ENCODE measurements at places on chromosomes 16 and 17. TPM values are rescaled to one million over a fixed set of nuclear protein-coding genes. Genes with fewer than 3 reads are reported as not detected.
A peak's percentile ranks its signal among the peaks of the same experiment; 100 is the strongest.

PRAC1 gene
- total RNA-seq: not detected

RFNG gene
- total RNA-seq: 26.5 TPM

CBX2 gene
- 90.0 TPM for total RNA-seq

TSPAN10 gene
- 0.49 TPM for total RNA-seq

TMEM238L gene
- total RNA-seq: not detected

CDK12 gene
- 51.9 TPM for total RNA-seq

CORO1A gene
- total RNA-seq: 7.0 TPM

BICDL2 gene
- total RNA-seq: not detected

TLCD2 gene
- 1.3 TPM for total RNA-seq

SDR42E2 gene
- not detected for total RNA-seq

MEIOC gene
- total RNA-seq: not detected

PRPSAP1 gene
- total RNA-seq: 69.3 TPM

KRTAP4-5 gene
- not detected for total RNA-seq

HSD11B2 gene
- total RNA-seq: 0.61 TPM

NEUROD2 gene
- total RNA-seq: 0.20 TPM

LGALS9 gene
- total RNA-seq: 0.05 TPM

FBXW10 gene
- 0.15 TPM for total RNA-seq

SYCE1L gene
- total RNA-seq: 0.49 TPM

RMI2 gene
- 33.0 TPM for total RNA-seq

- no peak for DNase-seq
Measured at GRCh38 chr17:17126131-17127110, 79.7 kb downstream of the PLD6 start.

GRCh38 chr16:83981799-83982198 is 13.8 kb downstream of the NECAB2 start:
- DNase-seq: no peak

GRCh38 chr16:1053121-1053521 is 19.4 kb upstream of the SSTR5 start:
- DNase-seq: peak; percentile 98

- no peak for DNase-seq
Measured at GRCh38 chr16:1320097-1320496, 10.7 kb downstream of the UBE2I start.

DNA sequence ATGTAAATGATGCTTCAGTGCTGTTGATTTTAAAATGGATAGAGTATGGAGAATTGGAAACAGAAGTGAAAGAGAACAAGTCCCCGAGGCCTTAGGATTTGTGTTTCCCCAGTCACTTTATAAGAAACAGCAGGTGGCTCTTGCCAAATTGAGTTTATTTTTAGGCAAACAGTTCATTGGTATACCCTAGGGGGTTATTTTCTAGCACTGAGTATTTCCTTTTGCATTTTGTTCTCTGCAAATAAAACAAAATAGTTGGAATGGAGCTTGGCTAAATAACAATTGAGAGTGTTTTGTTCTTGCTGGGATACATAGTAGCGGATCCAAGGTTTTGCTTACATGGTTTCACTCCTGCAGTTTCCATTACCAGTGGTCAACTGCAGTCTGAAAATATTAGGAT is 591.1 kb upstream of the C16orf82 start:
- DNase-seq: no peak

- no peak for DNase-seq
Measured at GRCh38 chr16:76222087-76222486, 55.1 kb upstream of the CNTNAP4 start.

GRCh38 chr16:11181899-11182279 is 74.1 kb downstream of the SOCS1 start:
- DNase-seq: no peak

DNA sequence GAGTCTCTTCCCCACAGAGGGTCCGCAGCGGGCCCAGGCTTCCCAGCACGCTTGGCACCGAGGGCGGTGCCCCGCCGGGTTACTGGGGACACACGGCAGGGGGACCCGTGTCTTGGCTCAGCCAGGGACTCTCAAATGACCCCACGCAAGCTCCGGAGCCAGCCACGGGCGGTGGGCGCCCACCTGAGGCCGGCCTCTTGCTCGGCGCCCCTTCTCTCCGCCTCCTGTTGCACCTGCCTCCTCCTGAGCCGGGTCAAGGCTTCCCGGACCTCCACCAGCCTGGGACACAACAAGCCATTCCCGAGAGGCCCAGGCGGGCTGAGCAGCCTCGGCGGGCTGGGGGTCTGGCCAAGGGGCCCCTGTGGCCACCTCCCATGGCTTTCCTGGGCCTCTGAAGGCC is 1.7 kb downstream of the CCDC154 start:
- no peak for DNase-seq

DNA sequence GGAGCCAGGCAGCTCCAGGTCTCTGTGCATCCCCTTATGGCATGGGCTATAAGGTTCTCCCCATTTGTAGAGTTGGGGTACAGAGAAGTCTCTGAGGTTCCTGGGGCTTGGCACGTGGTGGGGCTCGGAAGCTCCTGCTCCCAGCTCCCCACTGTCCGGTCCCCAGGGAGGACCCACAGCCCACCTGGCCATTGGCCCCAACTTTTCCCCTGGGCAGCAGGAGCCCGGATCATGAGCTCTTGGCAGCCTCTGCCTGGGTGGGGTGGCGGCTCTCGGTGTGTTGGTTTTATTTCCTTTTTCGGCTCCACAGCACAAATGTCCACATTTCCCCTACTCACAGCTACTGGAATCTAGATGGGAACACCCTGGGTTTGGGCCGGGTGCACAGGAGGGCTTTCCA is 30.5 kb downstream of the GSE1 start:
- DNase-seq: no peak

DNA sequence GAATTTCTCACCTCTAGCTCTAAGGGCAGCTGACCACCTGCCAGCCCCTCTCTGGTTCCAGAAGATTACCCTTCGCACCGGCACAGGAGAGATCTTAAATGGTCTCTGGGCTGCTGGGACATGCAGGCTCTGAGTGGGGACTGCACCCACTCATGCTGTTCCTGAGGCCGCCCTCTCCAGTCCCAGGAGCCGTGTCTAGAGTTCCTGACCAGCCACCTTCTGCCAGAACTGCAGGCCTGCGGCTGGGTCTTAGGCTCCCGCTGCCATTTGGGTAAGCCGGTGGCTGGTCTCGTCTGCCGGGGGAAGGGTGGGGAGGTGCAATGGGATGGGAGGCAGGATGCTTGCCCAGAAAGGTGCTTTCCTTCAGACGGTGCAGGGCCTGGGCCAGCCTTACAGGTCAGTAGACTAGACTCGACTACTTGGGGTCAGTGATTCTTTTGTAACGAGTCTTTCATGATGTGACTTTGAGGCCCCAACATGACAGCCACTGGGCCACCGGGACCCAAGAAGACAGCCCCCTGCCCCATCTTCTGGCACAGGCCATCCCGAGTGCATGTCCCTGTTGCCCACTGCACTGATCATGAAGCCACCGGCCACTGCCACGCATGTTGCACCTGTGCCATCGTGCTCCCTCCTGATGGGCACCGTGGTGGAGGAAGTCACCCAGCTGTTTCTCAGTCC is 26.4 kb downstream of the B9D1 start:
- no peak for DNase-seq

GRCh38 chr16:85716680-85717038 is 27.9 kb upstream of the GINS2 start:
- DNase-seq: peak; percentile 70

DNA sequence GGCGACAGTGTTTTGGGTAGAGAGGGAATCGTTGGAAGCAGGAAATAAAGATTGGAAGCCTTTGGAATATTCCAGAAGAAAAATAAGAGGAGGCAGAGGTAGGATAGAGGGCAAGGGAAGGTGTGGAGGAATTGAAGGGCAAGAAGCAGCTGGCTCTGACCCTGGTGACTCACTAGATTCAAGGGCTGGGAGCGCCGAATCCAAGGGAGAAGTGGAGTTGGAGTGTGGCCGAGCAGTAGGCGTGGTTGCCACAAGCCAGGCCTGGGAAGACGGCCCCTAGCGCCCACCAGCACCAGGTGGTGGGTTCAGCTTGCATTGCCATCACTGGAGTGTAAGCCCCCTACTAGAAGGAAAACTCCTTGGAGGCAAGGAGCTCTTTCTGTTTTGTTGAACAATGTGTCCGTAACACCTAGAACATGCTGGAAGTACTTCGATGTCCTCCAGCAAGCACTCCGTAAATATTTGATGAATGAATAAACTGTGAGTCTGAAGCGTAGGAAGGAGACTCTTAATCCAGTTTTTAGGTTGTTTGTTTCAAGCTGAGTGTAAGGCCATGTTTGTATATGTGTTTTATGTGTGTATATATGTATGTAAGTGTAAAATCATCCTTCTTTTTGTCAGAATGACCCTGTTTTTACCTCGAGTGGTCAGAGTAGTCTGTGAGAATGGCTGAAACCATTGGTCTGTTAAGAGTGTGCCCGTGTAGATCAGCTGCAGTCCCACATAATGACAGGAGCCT is 139.5 kb downstream of the CMIP start:
- peak; percentile 23 for DNase-seq

DNA sequence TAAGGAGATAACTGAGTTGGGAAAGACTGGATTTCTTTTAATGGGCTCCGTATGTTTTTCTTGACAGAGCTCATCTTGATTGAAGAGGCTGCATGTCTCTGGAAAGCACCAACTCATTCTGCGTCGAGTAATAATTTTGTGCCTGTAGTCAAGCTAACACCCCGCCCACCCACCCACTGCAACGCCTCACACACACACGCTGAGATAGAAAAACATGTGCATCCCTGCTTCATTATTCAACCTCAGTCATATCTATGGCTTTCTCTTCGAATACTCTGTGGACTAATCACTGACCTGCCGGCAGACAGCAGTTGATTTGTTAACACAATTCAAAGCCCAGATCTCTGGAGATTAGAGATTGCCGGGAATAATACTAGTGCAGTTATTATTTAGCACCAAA is 220.2 kb upstream of the TOM1L1 start:
- peak; percentile 15 for DNase-seq

DNA sequence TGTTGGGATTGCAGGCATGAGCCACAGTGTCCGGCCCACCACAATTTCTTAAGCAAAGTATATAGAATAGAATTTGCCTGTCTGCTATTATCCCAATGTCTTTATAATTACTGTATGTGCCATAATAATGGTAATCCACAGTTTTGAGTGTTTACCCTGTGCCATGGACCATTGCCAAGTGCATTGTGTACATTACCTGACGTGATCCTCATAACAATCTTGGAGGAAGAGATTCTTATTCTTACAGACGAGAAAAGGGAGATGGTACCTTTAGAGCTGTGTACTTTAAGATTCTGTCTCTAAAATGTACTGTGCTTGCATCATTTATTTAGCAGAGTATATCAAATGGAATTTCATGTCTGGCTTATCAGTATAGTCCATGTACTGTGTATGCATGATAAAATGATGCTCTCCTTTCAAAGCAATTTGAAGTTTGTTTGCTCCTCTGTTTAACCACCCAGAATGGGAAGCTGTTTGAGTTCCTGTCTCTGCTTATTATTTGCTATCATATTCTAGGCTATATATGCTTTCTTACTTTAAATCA is 13.8 kb upstream of the CDR2 start:
- no peak for DNase-seq

DNA sequence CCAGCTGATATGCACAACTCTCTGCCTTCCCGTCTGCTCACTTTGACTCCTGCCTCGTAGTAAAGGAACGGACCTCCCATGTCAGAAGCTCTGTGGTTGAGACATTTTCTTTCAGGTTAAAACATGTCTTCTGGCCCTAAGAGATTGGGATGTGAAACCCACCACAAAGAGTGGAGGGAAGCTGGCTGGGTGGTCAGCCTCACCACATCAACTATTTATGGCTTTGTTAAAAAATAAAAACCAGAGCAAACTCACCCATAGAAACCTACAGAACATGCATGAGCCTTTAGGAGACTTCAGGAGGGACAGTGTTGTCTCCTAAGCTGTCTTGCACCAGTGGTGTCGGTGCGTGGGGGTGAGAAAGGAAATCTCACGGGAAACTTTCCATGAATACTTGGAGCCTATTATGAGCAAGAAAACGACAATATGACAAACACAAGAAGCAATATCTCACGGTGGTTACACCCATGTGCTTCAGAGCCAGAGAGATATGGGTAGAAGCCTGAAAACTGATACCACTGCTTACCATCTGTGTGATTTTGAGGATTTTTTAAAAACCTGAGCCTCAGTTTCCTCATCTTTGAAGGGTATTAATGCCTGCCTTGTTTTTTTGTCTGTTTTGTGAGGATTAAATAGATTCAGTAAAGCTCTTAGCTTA is 61.7 kb upstream of the XYLT1 start:
- no peak for DNase-seq

DNA sequence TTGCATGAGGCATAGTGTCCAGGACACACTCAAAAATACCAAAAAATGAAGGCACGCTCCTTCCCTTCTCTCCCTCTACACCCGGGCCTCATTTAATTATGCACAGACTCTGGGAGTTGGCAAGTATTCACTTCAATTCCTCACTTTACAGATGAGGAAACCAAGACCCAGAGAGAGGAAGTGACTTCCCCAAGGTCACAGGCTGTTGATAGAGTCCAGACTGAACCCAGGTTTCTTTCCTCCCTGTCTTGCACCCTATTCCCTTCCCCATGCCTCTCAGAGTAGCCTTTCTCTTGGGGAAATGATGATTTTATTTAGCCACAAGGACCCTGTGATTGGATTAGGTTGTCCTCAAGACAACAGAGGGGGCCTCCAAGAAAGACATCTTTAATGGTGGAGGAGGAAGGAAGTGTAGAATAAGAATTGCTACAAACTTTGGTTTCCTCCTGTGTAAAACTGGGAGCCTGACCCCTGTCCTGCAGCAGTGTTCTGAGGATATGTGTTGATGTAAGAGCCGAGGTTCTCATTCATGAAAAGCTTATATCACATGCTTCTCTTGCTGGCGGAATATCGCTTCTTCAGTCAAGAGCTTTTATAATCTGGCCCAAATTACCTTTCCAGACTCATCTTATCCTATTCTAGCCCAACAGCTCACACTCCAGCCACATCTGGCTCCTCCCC is 48.8 kb upstream of the SIAH1 start:
- DNase-seq: no peak

- no peak for DNase-seq
Measured at GRCh38 chr17:6448473-6448872, 4.2 kb downstream of the PIMREG start.

DNA sequence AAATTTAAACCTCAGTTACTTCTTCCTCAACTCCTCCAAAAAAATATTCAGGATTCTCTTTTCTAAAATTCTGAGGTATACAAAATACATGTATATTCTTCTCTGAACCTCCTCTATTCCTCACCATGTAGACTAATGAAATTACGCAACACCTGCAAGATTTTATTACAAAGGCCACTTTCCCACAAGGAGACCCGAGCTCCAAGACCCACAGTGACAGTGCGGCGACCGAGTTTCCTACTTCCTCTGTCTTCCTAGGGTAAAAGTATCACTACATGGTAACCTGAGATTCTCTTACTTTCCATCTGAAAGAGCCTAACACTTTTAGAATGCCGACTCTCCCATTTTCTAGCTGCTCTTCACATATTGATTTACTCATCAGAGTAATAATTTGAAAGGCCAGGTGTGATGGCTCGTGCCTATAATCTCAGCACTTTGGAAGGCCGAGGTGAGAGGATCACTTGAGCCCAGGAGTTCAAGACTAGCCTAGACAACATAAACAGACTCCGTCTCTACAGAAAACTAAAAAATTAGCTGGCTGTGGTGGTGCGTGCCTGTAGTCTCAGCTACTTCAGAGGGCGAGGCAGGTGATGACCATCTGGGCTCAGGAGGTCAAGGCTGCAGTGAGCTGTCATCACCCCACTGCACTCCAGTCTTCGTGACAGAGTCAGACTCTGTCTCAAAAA is 35.7 kb downstream of the CYTH1 start:
- DNase-seq: no peak
